Left forelimb (tissue), 1 donor: ENCODE measurements at places on chromosomes 2 and 18.

- no peak for DNase-seq
Observed at GRCh38 chr2:197086500-197086899, 160.0 kb upstream of the PGAP1 start.

GRCh38 chr2:20916604-20917286 is 93.8 kb upstream of the LDAH start:
- DNase-seq, result no peak

- DNase-seq, result no peak
Observed at GRCh38 chr2:44578471-44579093, 216.8 kb downstream of the CAMKMT start.

- DNase-seq, result no peak
Observed at GRCh38 chr2:191569025-191569424, 108.9 kb upstream of the NABP1 start.

GRCh38 chr2:10883801-10884478 is 27.8 kb upstream of the KCNF1 start:
- peak; percentile 20 for DNase-seq

DNA sequence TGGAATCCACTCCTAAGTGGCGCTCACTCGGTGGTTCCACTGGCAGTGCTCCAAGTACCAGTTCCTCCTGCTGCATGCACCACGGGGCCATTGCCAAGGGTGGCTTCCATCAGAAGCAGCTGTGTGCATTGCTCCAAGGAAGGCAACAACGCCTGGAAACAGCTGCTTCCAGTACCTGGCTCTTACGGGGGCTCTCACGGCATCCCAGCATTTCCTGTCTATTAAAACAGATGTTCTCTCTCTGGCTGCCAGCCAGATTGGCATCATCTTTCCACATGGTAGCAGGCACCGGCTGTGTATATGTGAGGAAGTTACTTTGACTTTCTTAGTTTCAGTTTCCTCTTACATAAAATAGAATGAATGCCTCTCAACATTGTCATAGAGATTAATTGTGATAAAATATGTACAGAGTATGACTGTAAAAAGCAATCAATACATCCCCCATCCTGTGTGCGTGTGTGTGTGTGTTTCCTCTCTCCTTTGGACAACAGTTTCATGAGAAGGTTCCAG is 84.9 kb downstream of the CMPK2 start:
- peak; percentile 81 for DNase-seq

DNA sequence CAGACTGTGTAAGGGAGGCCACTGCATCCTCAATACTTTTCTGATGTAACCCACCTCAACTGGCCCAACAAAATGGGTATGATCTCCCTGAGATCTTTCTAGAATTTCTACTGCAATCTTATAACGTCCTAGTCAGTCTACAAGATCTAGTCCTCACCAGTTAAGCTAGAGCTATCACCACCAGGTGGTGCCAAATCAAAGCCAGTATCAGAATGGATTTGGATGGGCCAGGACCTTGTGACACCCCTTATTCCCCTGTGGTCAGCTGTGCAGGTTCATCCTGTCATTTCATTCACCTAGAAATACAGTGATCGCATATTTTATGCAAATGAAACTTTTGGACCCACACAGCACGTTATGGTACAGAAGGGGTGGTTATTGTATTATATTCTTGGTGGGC is 90.3 kb downstream of the OLA1 start:
- no peak for DNase-seq

DNA sequence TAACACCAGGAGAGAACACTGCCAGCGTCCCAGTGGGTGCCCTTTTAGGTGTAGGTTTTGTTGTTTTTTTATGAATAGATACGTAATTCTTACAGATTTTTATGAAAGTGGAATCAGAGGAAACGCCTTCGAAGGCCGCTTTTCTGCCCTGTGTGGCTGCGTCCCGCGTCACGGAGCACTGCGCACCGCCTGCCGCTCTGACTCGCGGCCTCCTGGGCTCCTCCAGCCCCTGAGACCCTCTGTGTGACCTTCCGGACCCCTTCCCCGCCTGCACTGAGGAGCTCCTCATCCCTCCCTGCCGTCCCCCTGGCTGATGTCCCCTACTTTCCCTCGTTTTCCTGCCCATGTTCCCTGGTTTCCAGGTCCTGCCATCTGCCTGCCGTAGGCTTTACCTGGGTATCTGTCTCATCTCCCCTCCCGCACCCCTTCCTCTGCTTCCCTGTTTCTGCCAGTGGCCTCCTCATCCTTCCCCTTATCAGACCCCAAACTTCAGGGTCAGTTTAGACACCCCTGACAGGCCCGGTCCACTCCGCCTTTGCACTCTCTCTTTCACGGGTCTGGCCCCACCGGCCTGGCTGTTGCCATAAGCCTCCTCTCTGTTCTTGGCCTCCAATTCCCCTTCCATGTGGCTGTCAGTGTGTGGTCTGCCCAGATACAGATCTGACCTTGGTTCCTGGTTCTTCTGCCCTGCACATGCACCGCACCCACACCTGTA is 32.7 kb downstream of the PDIA6 start:
- DNase-seq, result no peak

DNA sequence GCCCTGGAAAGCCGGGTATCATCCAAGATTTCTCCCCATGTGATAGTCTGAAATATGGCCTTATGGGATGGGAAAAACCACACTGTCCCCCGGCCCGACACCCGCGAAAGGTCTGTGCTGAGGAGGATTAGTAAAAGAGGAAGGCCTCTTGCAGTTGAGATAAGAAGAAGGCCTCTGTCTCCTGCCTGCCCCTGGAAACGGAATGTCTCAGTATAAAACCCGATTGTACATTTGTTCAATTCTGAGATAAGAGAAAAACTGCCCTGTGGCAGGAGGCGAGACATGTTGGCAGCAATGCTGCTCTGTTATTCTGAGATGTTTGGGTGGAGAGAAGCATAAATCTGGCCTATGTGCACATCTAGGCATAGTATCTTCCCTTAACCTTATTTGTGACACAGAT is 26.8 kb downstream of the RUFY4 start:
- DNase-seq, result no peak

DNA sequence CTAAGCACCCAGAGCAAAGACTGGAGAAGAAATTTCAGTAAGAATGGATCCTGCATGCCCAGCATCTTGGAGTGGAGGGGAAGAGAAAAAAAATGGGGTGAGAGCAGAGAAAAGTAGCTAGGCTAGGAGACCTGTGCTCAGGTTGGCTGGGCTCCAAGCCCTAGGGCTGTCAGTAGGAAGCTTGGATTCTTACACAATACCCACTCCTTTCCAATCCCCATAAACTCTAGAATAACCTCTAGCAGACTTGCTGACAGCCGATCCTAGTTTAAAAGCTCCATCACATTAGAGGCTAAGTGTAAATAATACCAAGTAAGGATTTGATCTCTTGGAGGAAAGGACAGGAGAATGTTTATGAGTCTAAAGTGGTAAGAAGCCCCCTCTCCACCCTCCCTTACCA is 46.2 kb upstream of the NABP1 start:
- DNase-seq, result no peak

DNA sequence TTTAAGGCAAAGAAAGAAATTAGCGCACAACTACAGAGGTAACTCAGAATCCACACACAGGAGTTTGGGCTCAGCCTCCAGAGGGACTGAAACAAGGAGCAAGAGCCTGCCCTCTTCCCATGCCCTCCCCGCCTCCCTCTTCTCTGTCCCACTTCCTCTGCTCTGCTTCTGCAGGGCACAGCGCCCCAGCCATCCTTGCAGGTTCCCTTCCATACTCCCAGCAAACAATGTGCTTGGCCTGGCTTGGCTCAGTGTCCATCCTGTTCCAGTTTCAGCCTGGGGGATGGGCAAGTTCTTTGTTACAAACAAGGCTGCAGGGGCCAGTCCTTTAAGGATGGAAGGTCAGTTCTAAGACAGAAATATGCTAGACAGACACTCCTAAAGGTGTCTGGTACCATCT is 133.5 kb downstream of the CDH20 start:
- DNase-seq, result no peak

DNA sequence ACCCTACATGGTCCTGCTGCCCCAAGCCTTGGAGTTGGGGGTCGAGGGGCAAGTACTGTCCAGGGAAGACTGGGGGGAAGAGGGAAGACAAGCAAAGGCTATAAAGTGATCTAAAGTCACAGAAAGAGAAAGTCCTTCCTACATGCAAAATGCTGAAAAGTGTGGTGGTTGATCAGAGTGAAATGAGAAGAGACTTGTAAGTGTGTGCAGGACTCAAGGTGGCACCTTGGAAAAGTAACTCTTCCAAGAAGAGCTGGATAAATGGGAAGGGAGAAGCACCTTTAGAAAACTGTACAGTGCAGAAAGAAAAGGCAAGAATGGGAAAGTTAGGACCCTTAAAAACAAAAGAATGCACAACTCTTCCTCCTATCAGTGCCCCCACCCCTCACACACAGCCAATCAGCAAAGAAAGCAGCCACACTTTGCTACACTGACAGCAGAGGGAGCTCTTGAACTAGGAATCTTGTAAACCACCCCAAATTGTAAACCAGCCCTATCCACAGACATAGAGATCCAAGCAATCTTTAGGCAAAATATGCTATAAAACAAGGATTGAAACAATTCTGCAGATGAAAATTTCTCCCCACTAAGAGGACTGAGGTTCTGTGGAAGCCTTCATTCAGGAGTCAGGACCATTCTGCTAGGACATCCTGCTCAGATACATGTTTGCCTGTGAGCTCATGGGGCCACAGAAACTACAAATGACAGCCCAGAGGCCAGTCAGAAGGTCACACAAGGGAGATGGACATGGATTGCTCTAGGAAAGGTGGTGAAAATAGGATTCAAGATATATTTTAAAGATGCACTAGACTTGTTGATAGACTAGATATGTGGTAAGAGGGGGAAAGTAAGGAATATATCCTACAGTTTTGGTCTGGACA is 146.4 kb downstream of the FTCDNL1 start:
- DNase-seq, result no peak

DNA sequence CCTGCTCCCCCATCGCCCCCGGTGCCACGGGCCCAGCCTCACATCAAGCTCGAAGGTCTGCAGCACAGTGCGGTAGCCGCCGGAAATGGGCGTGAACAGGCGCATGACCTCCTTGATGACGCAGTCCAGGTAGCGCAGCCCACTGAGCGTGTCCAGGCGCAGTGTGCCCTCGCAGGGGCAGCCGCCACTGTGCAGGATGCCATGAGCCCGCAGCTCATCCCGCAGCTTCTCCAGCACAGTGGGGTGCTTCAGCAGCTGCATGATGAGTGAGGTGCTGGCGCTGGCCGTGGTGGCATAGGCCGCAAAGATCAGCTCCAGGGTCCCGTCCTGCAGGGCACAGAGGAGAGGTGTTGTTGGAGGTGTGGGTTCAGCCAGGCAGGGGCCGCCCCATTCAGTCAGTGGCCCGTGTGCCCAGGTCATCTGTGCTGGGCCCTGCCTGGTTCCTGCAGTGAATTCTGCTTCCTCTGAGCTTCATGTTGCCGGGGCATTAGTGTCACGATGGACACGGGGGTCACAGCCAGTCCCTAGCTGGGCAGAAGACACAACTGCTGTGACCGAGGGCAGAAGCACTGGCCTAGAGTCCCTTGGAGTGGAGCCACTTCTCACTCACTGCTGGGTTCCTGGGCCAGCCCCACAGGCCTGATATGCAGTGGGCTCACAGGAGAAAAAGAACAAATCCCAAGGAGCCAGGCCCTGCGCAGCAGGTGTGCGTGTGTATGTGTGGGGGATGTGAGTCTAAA is 14.5 kb downstream of the CYP26B1 start:
- DNase-seq, result no peak

GRCh38 chr18:66575263-66575662 is 28.6 kb downstream of the CDH19 start:
- DNase-seq, result no peak

DNA sequence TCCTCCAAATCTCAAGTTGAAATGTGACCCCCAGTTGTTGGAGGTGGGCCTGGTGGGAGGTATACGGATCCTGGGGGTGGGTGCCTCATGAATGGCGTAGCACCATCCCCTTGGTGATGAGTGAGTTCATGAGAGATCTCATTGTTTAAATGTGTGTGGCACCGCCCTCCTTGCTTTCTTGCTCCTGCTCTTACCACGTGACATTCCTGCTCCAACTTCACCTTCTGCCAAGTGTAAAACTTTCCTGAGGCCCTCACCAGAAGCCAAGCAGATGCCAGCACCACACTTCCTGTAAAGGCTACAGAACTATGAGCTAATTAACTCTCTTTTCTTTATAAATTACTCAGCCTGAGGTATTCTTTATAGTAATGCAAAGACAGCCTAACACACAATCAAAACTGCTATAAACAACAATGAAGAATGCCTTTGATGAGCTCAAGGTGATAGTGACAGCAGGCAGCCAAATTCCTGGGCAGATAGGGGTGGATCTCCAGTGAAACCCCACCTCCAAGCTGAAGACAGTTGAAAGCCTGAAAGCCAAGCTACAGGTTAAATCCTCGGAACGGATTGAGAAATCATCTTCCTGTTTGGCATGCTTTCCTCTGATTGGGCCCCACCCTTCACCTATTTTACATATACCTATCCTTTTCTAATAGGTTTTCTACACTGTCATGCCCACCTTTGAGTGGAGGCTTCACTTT is 26.9 kb downstream of the MCEE start:
- DNase-seq, result no peak

DNA sequence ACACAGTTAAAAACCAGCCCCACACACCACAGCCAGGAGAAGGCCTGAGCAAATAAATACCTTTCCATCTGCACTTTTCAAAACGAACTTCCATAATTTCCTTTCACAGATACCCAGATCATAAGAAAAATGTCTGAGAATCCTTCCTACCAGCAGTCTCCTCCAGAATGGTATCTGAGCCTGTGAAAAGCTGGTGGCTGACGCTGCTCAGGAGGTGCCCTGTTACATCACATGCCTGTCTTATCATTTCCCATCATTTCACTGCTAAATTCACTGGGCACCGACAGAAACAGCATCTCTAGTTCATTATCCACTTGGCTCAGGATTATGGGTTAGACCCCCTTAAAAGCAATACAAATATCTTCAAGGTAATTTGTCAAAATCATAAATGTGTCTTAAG is 4.4 kb downstream of the CRACDL start:
- DNase-seq, result no peak

DNA sequence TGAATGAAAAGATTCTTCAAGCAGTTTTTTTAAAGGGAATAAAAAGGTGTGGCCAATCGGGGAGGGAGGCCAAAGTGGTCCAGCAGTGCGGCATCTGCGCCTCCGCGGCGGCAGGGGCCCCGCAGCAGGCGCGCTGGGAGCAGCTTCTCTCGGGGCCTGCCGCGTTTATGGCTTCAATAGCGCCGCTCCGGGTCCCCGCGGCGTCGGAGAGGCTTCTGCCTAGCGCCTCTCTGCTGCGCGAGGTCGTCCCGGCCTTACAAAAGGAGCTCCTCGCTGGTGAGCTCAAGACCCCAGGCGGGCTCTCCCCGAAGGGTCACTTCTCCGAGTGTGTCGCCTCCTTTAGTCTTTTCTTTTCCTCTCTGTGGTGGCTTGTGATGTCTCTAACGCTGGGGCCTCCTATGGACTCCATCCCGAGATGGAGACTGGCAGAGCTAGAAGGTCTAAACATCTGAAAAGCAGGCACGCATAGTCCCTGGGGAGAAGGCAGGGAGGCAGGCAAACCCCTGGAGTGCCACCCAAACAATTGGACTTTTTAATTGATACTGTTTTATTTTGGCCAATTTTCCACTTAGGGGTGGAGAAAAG is 67.1 kb downstream of the SUMO1 start:
- DNase-seq, result no peak

- peak; percentile 83 for DNase-seq
Observed at GRCh38 chr2:7097353-7097895, 180.2 kb downstream of the RNF144A start.
